A549 treated with DMSO at 1 μM for 4 hours (cell line): ENCODE measurements at places on chromosomes 3 and 15. TPM values are rescaled to one million over a fixed set of nuclear protein-coding genes. Genes with fewer than 3 reads are reported as not detected.

The DPPA2 gene
- not detected in 5 replicates for total RNA-seq

The FBXW12 gene
- total RNA-seq: not detected in 5 replicates

The DUOXA1 gene
- total RNA-seq: 0.08 to 0.18 TPM (median 0.17 TPM) in 5 replicates

The CAPN3 gene
- 0.21 to 0.95 TPM (median 0.23 TPM) in 5 replicates for total RNA-seq

The TXNRD3 gene
- total RNA-seq: 5.3 to 8.5 TPM (median 7.4 TPM) in 5 replicates

The SI gene
- total RNA-seq: not detected in 5 replicates

The GOLGA6D gene
- 0.11 to 0.12 TPM in 2 of 5 replicates, not detected in the others for total RNA-seq

The ADAMTS9 gene
- total RNA-seq: 0.54 to 0.78 TPM (median 0.59 TPM) in 5 replicates

The MOBP gene
- 0.02 to 0.28 TPM (median 0.07 TPM) in 3 of 5 replicates, not detected in the others for total RNA-seq

The DNAJA4 gene
- total RNA-seq: 0.12 TPM in 1 of 5 replicates, not detected in the others

The GOLGA8J gene
- total RNA-seq: 0.10 TPM in 1 of 5 replicates, not detected in the others

The FAM43A gene
- total RNA-seq: 2.8 to 4.6 TPM (median 4.0 TPM) in 5 replicates

The TMEM108 gene
- not detected in 5 replicates for total RNA-seq

The EID1 gene
- total RNA-seq: 104 to 131 TPM (median 122 TPM) in 5 replicates

The LRRC49 gene
- total RNA-seq: 3.6 to 5.4 TPM (median 4.8 TPM) in 5 replicates

The CMTM6 gene
- 40.4 to 52.4 TPM (median 46.5 TPM) in 5 replicates for total RNA-seq

The ISL2 gene
- total RNA-seq: 3.3 to 4.6 TPM (median 4.0 TPM) in 5 replicates

The TGM4 gene
- total RNA-seq: 0.05 to 0.09 TPM (median 0.07 TPM) in 3 of 5 replicates, not detected in the others

The C3orf49 gene
- total RNA-seq: not detected in 5 replicates

The HHATL gene
- total RNA-seq: 0.30 TPM in 1 of 5 replicates, not detected in the others

The NR1I2 gene
- not detected in 5 replicates for total RNA-seq

The ADGRG7 gene
- total RNA-seq: not detected in 5 replicates

The MORC1 gene
- total RNA-seq: not detected in 5 replicates

The IQCF5 gene
- not detected in 5 replicates for total RNA-seq

The AADACL2 gene
- total RNA-seq: not detected in 5 replicates

The MNS1 gene
- 2.7 to 4.1 TPM (median 3.4 TPM) in 5 replicates for total RNA-seq

The INSYN1 gene
- 1.4 to 2.6 TPM (median 2.1 TPM) in 5 replicates for total RNA-seq

The NOX5 gene
- 0.12 to 0.48 TPM (median 0.20 TPM) in 5 replicates for total RNA-seq

The PFN2 gene
- total RNA-seq: 151 to 184 TPM (median 169 TPM) in 5 replicates

The CX3CR1 gene
- 0.09 to 0.25 TPM in 2 of 5 replicates, not detected in the others for total RNA-seq

The MCF2L2 gene
- 0.06 to 0.27 TPM (median 0.15 TPM) in 5 replicates for total RNA-seq

The GOLGA6L26 gene
- total RNA-seq: not detected in 5 replicates

The EIF2B5 gene
- total RNA-seq: 26.5 to 31.2 TPM (median 30.9 TPM) in 5 replicates

The LTK gene
- 0.05 to 0.11 TPM (median 0.06 TPM) in 3 of 5 replicates, not detected in the others for total RNA-seq

The GABRR3 gene
- not detected in 5 replicates for total RNA-seq

The PDHB gene
- 57.9 to 68.2 TPM (median 64.1 TPM) in 5 replicates for total RNA-seq

The PRTG gene
- 8.8 to 12.5 TPM (median 10.8 TPM) in 5 replicates for total RNA-seq

The MME gene
- total RNA-seq: not detected in 5 replicates

The ATP13A3 gene
- total RNA-seq: 33.4 to 52.5 TPM (median 48.9 TPM) in 5 replicates

The LRRC2 gene
- 0.04 TPM in 1 of 5 replicates, not detected in the others for total RNA-seq

The PATL2 gene
- 0.17 to 0.33 TPM (median 0.24 TPM) in 4 of 5 replicates, not detected in the other for total RNA-seq

The B3GALNT1 gene
- 0.05 to 0.11 TPM (median 0.07 TPM) in 5 replicates for total RNA-seq

The KIF15 gene
- total RNA-seq: 8.6 to 10.2 TPM (median 9.1 TPM) in 5 replicates

The PRSS50 gene
- not detected in 5 replicates for total RNA-seq

The OCA2 gene
- 0.07 to 0.39 TPM (median 0.10 TPM) in 5 replicates for total RNA-seq

The CPNE9 gene
- 0.08 to 0.33 TPM (median 0.15 TPM) in 4 of 5 replicates, not detected in the other for total RNA-seq

The TERC gene
- 0.93 TPM in 1 of 5 replicates, not detected in the others for total RNA-seq

The CNTN6 gene
- not detected in 5 replicates for total RNA-seq

The MAP1A gene
- total RNA-seq: 0.75 to 0.99 TPM (median 0.84 TPM) in 5 replicates

The CLDN11 gene
- total RNA-seq: 0.07 to 0.24 TPM (median 0.13 TPM) in 4 of 5 replicates, not detected in the other

The CLDN18 gene
- not detected in 5 replicates for total RNA-seq

The FETUB gene
- 0.08 to 0.12 TPM (median 0.10 TPM) in 4 of 5 replicates, not detected in the other for total RNA-seq
